ENCODE measurements at places on chromosomes 2 and 18.

DNA sequence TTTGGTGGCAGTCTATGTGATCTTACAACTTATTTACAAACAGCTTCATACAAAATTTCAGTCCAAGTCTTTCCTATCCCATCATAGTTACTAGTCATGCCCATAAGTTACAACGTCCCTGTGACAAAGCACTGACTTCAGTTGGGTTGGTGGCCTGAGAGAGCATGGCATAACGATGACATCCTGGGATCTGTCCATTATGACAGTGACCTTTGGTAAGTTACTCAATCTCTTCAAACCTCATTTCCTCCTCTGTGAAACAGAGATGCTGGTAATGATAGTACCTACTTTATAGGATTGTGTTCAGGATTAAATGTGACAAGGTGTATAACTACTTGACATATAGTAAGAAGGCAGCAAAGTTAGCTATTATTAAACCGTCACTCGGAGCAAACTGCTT is 55.4 kb upstream of the ATP5MC3 start:
- no peak for DNase-seq

DNA sequence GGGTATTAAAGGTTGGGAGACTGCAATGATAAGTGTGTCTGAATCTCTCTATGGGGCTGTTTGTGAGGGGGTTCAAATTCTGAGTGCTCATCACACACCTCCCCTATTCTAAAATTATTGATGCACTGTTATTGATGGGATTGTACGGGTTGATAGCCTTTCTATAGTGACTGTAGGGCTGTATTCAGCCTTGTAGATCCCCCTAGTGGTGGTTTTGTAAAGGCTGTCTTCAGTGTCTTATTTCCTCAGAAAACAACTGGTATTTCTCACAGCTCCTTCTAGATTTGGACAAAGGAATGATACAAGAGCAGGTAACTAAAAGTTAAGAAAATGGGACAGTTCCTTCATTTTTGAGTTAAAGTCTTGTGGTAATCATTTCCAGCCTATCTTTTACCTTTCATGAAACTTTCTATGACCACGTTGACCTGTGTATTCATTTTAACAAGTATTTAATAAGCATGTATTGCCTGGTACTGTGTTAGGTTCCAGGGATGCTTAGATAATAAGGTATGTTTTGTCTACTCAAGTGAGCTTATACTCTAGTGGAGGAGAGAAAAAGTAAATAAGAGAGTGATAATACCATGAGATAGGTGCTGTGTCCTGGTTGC is 21.2 kb downstream of the SMAD4 start:
- DNase-seq = no peak

DNA sequence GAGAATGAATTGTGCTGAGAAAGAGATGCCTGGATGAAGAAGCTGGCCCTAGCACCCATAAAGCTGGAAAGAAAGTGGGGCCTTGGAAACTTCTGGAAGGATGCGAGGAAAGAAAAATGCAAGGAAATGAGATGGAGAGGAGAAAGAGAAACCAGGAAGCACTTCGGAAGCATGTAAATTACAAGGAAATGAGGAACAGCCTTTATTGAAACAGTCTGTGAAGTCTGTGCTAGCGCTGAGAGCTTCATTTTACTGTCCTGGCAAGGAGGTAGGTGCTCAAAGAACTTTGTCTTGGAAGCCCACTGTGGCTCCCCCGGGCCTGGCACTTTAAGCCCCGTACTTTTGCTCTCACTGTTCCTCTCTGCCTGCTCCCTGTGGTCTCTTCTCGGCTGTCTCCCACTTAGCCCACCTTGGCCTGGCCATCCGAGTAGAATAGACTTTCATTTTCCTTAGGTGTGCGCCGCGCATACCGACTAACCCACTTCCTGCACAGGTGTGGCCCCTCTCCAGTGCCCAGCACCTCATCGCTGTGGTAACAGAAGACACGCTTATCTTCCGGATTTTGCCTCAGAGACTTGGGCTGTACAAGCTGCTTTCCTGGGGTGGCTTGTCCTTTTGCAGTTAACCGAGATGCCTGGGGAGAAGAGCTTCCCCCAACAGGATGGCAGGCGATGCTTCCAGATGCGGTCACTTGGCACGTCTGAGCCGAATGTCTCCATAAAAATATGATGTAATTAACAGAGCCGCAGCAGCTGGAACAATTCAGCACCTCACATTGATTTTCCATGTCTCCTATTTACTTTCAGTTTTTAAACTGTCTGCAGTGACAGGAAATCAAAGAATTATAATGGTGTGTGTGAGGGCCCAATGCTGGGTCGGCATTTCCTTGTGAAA is 199.6 kb downstream of the HRH4 start:
- no peak for DNase-seq

DNA sequence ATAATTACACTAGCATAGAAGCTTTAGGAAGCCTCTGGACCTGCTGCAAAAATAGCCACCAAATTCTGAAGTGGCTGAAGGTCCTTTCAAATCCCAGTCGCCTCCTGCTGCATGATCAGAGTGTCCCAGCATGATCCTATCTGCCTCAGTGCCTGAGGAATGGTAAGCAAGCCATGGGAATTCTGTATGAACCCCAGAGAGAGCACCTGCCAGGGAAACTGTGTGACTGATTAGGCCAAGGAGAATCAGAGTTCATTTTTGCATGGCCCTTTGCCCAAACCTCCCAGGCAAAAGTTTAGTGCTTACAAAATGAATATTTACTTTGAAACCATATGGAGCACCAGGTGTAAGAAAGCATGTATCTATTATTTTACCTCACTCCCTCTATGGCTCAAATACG is 221.4 kb downstream of the ARL4C start:
- no peak for DNase-seq

DNA sequence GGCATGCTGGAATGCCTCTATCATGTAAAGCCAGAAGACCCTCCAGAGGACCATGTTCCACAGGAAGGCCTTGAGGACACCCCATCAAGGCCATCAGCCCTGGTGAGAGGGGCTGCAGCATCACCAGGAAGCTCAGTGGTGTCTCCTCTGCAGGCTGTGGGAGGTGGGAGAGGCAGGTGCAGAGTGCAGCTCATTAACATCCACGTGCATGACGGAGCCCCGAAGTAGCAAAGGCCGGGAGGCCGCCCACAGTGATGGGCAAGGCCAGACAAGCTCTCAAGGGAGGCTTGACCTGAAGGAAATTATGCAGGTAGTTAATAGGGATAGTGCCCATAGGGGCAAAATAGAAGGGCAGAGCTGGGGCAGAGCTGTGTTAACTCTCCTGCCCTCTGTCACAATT is 30.3 kb upstream of the SMCHD1 start:
- no peak for DNase-seq

DNA sequence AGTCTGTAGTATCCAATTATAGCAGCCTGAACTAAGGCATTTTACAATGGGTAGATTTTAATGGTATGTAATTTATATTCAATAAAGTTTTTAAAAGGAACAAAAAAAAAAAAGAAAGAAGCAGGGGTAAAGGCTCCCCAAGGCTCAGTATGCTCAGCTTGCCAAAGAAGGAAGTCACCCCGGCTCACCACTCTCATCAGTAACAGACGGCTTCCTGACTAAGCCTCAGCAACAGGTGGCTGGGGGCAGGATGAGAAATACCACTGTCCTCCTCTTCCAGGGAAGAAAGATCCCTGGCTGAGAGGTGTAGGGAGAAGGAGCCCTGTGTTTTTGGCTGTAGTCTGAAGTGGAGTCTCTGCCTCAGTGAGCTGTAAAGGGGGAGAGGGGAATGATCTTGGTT is 121.2 kb downstream of the ARHGEF4 start:
- DNase-seq = no peak

GRCh38 chr18:7784171-7784570 is 217.1 kb downstream of the PTPRM start:
- DNase-seq = no peak

- no peak for DNase-seq
Observed at GRCh38 chr18:9737006-9737405, 28.9 kb downstream of the RAB31 start.

- DNase-seq = no peak
Observed at GRCh38 chr2:166140475-166140874, 12.7 kb upstream of the SCN1A start.

DNA sequence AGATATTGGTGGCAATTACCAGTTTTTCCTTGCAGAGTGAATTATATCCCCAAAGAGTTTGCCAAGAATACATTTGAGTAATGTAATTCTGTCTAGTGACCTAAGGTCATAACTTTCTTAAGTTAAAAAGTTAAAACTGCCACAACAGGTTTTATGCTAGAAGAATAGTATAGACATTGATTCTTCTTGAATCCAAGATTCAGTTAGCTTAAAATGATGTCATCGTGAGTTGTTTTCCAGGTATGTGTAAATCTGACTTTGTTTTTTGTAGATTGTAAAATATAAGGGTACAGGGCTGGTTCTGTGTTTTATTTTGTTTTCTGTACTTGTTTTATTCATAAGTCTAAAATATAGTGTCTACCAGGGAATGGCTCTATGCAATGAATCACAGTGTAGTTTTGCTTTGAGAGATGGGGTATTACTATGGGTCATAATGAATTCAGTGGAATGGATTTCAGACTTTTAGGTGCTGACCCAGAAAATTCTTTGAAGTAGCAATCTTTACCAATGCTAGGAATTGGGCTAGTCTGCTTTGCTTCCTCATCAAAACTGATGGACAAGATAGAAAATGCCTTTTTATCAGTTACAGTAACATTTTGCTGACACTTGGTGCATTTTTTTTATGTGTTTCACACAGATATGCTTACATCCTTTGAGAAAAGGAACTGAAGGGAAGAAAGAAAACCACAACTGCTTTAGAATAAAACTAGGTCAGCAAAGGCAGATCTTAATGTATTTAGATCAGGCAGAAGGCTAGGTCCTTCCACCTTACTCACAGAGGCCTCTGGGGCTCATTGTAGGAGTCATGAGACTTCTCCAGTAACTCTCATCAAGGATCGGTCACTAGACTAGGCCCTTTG is 20.8 kb upstream of the MGAT5 start:
- no peak for DNase-seq

- DNase-seq = no peak
Observed at GRCh38 chr2:41579806-41580205, 468.0 kb upstream of the PKDCC start.

DNA sequence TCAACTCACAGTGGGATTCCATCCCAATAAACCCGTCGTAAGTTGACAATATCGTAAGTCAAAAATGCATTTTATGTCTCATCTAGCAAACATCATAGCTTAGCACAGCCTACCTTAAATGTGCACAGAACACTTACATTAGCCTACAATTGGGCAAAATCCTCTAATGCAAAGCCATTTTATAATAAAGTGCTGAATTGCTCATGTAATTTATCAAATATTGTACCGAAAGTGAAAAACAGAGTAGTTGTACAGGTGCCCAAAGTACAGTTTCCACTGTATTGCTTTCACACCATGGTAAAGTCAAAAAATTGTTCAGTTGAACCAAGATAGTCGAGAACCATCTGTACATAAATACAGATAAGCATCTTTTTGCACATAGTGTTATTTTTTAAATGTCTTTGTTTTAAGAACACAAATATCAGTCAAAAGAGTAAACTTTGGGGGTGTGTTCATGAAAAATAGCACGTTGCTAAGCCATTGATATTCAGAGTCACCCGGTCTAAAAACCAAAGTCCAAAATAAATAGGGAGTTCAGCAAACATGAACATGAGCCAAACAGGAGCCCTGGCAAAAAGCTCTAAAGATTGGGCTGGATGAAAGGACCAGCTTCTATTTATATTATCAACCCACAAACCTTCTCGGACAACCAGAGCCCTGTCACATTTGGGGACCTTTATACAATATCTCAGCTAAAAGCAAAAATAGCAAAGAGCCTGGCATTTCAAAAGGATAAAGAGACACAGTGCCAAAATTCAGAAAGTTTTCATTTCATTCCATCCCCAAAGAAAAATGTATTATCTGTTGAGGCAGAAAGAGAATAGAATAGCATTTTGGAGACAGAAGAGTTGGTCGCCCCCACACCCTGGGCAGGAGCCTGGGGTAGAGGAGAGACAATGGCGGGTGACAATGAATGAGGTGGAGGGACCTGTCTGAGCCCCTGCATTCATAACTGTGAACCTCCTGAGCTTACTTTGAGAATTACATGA is 105.9 kb upstream of the SH3BP4 start:
- no peak for DNase-seq

- no peak for DNase-seq
Observed at GRCh38 chr18:32021756-32022564, 3.3 kb downstream of the RNF125 start.

- peak; percentile 77 for DNase-seq
Observed at GRCh38 chr2:235048549-235048948, 96.7 kb downstream of the SH3BP4 start.

DNA sequence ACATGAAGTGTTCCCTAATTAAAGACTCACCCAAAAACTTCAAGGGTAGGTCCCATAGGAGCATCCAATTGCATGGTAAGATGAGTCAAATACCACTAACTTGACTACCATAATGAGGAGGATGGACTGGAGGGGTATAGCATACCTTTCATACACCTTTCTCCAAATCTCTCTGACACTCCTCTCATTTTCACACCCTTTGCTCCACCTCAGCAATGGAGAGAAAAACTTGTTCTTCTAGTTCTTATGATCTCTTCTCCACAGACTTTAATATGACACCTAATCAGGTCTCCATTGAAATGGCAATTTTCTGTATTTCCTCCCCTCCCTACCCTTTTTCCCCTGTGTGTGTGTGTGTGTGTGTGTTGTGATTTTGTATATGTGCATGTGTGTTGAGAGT is 41.1 kb upstream of the MAP2 start:
- DNase-seq = no peak

- DNase-seq = no peak
Observed at GRCh38 chr2:142957144-142957543, 79.7 kb downstream of the KYNU start.

GRCh38 chr2:29777161-29777560 is 144.2 kb downstream of the ALK start:
- no peak for DNase-seq

GRCh38 chr2:72395096-72395495 is 247.4 kb upstream of the CYP26B1 start:
- DNase-seq = no peak

GRCh38 chr2:37886745-37887144 is 38.3 kb upstream of the RMDN2 start:
- DNase-seq = no peak

GRCh38 chr2:187155476-187155875 is 292.6 kb downstream of the CALCRL start:
- DNase-seq = no peak

- no peak for DNase-seq
Observed at GRCh38 chr18:9919564-9920232, 5.9 kb downstream of the VAPA start.
